ENCODE measurements at places on chromosomes 13 and 19.

GRCh38 chr19:6540918-6541689 lies 10.3 kb downstream of the TNFSF9 start:
- peak; percentile 22 for DNase-seq

DNA sequence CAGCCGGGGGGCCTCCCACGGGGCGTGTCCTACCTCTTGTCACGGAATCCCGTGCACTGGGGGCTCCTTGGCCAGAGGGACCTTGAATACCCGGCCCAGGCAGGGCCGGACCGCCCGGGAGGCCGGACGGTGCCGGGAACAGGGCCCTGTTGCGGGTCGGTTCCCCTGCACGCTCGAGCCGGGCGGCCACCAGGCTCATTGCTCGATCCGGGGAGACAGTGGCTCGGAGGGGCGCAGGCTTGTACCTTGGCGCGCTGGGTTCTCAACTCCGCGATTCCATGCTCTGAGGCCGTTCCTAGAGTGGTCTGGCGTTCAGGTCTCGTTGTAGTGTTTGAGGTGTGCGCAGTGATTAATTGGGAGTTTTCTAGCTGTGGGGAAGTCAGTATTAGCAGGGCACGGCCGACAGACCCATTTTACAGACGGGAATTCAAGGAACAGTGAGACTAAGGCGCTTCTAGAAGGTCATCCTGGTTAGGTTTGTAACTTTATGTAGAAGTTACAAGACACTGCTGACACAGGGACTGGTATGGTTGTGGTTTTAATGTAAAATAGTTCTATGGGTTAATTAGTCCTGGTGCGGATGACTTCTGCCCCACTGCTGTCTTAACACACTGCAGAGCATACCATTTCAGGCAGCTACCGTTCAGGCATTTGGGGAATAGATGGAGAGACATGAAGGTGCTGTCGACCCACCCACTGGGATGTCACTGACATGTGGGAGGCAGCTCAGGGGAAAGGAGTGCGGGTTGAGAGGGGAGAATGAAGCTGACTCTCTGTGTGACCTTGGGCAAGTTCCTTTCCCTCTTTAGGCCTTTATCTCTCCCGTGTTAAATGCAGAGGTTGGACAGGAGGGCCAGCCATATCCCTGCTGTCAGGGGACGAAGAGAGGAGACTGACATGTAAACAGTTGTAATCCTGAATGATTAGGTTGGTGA lies 592 bp downstream of the CLPTM1 start:
- DNase-seq, result no peak

- DNase-seq, result no peak
Observed at GRCh38 chr19:5083547-5083965, 114.6 kb downstream of the KDM4B start.

DNA sequence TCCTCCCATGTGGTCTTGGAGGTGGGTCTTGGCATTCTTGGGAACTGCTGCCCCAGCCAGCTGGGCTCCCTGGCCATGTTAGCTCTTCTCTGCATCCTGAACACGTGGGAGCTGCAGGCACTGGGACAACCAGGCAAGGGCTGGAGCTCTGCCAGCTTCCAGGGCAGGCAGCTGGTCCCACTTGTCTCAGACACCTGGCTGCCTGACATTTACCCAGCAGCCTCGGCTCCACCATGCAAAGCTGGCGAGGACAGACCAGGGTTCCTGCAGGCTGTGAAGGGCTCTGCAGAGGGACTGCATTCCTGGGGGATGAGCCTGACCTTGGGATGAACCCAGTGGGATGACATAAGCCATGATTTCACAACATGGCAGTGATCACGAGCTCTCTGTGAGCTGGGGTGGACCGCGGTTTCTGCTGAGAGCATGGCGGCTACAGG lies 99.0 kb upstream of the TSHZ3 start:
- no peak for DNase-seq

GRCh38 chr19:57410877-57411671 lies at the start of gene ZNF17:
Gene ZNF17, plus strand, starts transcription at chr19:57411161. Its CDS starts 2,455 bp downstream, at chr19:57413616.
- peak; percentile 96 for DNase-seq

DNA sequence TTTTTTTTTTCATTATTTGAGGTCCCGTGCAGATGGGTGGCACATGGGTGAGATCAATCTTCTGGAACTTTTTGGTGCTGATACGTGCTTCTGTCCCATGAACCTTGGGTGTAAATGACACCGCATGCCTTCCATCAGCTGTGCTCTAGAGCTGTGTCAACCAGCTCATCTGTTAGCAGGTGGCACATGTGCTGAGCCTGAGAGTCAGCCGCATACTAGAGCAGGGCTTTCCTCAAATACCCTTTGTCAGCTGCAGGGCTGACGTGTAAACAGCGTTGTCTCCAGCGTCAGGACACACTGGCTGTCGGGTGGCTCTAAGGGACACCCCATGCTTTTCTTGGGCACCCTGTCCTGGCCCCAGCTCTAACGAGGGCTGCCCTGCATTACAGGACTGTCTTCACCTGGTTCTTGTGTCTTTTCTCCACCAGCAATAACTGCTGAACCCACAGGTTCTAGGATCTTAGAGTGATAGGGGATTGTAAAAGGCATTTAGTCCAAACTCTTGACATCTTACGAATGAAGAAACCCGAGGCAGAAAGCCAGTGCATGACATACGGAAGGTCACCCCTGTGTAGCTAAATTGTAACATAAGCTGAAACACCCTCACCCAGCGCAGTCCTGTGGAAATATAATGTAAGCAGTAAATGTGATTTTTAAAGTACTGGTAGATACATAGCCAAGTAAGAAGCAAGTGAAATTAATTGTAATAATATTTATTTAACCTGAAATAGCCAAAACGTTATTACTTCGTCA lies 119.5 kb downstream of the LRCH1 start:
- no peak for DNase-seq
